Osteoblast (primary cell): ENCODE measurements at places on chromosomes 12 and 14. TPM values are rescaled to one million over a fixed set of nuclear protein-coding genes. Genes with fewer than 3 reads are reported as not detected.

- H3K27me3 ChIP-seq = no peaks in the 10 kb centered on the region
- H3K27ac ChIP-seq = no peak overlapping the region
- H3K4me1 ChIP-seq = peaks cover 2% of the 10 kb centered on the region
- no peak overlapping the region for H3K4me3 ChIP-seq
- H3K36me3 ChIP-seq = no peaks in the 10 kb centered on the region
Observed at GRCh38 chr12:106229036-106229591, 18.7 kb downstream of the CKAP4 start.

DNA sequence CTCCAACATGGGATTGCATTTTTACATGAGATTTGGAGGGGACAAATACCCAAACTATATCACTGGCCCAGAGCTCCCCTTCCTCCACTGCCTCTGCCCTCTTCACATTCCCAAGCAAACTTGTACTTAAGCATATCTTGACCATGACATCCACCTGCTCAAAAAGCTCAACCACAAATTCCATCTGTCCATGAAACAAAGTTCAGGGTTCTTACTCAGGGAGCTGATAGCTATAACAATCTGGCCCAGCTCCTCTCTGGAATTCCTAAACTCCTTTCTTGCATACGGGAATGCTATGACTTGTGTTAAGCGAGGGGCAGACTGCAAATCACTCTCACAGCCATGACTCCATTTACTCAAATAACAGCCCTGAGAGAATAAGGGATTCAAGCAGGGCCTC, 152.1 kb downstream of the GALC start:
- H3K27ac ChIP-seq = no peak overlapping the region
- no peak overlapping the region for H3K4me3 ChIP-seq
- no peaks in the 10 kb centered on the region for H3K4me1 ChIP-seq
- no peaks in the 10 kb centered on the region for H3K27me3 ChIP-seq

The KIF5A gene
- total RNA-seq = 0.29 and 0.36 TPM in 2 replicates

DNA sequence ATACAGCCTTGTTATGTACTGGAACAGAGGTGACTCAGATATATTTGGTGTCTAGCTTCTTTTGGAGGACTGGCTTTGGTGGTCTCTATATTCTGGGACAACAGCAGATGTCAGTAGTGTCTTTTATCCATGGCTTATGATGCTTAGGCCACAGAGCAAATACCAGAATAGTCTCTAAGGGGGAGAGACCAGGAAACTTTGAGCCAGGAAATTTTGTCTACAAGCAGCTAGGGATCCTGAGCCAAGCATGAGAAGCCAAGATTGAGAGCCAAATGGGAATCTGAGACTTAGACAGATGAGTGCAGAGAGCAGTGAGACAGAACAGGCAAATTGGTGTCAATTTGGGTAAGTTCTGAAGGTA, 28.4 kb upstream of the PTPRR start:
- H3K27ac ChIP-seq = no peak overlapping the region
- no peaks in the 10 kb centered on the region for H3K36me3 ChIP-seq
- no peak overlapping the region for H3K4me3 ChIP-seq

The KLC1 gene
- 198 and 205 TPM in 2 replicates for total RNA-seq

The TFCP2 gene
- 7.6 and 8.3 TPM in 2 replicates for total RNA-seq

DNA sequence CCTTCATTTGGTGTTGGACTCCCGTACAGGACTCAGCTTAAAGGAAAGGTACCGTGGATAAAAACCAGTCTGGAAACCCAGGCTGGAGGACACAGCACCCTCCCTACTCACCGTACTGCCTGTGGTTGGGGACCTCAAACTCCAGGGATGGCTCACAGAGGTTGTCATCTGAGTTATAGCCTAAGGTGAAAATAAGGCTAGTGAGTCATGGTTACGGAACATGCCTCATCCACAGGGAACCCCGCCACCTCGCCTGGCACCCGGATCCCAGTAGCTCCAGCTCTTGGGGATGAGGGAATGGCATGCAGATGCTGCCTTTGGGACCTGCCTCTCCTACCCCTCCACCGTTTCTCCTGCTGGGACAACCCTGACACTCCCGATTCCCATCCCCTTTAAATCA, 36.8 kb upstream of the GPR68 start:
- H3K4me3 ChIP-seq = no peak overlapping the region
- no peak overlapping the region for H3K27ac ChIP-seq
- H3K27me3 ChIP-seq = no peaks in the 10 kb centered on the region
- DNase-seq = peak; percentile 69
- no peaks in the 10 kb centered on the region for H3K36me3 ChIP-seq

The NXPH4 gene
- 0.88 and 1.1 TPM in 2 replicates for total RNA-seq

The PLD4 gene
- not detected in 2 replicates for total RNA-seq

The WIF1 gene
- under 0.01 TPM in 1 of 2 replicates, not detected in the other for total RNA-seq

DNA sequence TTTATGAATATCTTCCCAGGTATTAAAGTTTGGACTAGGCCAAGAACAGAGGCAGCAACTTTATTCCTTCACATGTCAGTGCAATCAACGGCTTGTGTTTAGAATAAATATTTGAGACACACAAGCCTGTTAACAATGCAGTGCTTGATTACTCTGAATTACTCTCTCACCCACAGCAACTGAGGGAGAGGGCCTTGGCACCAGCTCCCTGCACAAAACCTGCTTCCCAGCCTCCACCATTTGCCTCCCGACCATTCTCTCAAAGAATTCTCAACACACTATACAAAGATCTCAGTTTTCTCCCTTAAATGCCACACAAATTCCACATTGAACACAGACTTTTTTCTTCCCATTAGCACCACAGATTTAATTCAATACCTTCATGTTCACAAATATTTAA, 77.0 kb downstream of the STON2 start:
- no peaks in the 10 kb centered on the region for H3K36me3 ChIP-seq
- no peak overlapping the region for H3K4me3 ChIP-seq
- no peak overlapping the region for H3K27ac ChIP-seq
- no peaks in the 10 kb centered on the region for H3K27me3 ChIP-seq

GRCh38 chr12:74482115-74482514, 55.5 kb upstream of the ATXN7L3B start:
- H3K4me1 ChIP-seq = no peaks in the 10 kb centered on the region
- no peak for DNase-seq
- H3K27me3 ChIP-seq = no peaks in the 10 kb centered on the region
- H3K36me3 ChIP-seq = no peaks in the 10 kb centered on the region
- no peak overlapping the region for H3K27ac ChIP-seq
- H3K4me3 ChIP-seq = no peak overlapping the region

The OR4K14 gene
- not detected in 2 replicates for total RNA-seq

DNA sequence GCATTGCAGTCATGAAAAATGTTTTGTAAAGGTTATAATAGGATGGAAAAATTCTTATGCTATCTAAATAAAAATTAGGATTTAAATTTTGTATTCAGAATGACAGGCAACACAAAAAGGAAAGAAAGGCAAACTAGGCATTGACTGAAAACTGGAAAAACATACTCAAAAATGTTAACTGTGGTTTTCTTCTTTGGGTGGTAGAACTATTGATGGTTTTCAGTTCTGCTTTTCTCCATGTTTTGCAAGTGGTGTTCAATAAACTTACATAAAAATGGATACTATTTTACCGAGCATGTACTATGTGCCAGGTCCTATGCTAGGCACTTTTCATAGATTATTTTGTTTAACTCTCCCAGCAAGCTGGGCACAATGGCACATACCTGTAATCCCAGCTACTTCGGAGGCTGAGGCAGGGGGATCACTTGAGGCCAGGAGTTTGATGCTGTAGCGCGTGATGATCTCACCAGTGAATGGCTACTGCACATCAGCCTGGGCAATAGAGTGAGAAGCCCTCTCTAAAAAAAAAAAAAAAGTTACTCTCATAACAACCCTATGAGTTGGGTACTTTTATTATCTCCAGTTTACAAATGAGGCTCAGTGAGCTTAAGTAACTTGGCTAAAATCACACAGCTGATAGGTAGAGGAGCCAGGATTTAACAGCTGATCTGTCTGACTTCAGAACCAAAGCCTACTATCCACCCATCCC, 26.3 kb upstream of the TCP11L2 start:
- DNase-seq = no peak
- no peaks in the 10 kb centered on the region for H3K4me1 ChIP-seq
- no peak overlapping the region for H3K27ac ChIP-seq
- no peaks in the 10 kb centered on the region for H3K36me3 ChIP-seq

The MIPOL1 gene
- total RNA-seq = 9.0 and 9.7 TPM in 2 replicates

The CTSG gene
- not detected in 2 replicates for total RNA-seq

DNA sequence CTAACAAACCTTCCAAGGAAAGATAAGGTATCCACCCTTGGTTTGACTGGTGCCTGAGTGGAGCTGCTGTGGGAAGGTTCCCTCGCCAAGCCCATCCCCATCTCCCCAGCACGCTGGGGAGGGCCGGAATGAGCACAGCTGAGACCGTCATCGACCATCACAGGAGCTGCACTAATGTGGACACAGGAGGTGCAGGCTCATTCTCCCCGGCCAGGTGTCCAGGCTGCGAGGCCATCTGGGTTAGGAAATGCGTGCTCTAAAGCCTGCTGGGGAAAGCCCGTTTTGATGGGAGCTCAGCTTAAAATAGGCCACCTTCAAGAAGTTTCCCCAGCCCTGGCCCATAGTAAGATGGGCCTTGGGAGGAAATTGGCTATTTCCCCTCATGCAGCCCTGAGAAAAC, 35.2 kb upstream of the FOXN3 start:
- DNase-seq = no peak
- no peaks in the 10 kb centered on the region for H3K4me1 ChIP-seq
- H3K27ac ChIP-seq = no peak overlapping the region
- H3K4me3 ChIP-seq = no peak overlapping the region
- H3K36me3 ChIP-seq = no peaks in the 10 kb centered on the region

DNA sequence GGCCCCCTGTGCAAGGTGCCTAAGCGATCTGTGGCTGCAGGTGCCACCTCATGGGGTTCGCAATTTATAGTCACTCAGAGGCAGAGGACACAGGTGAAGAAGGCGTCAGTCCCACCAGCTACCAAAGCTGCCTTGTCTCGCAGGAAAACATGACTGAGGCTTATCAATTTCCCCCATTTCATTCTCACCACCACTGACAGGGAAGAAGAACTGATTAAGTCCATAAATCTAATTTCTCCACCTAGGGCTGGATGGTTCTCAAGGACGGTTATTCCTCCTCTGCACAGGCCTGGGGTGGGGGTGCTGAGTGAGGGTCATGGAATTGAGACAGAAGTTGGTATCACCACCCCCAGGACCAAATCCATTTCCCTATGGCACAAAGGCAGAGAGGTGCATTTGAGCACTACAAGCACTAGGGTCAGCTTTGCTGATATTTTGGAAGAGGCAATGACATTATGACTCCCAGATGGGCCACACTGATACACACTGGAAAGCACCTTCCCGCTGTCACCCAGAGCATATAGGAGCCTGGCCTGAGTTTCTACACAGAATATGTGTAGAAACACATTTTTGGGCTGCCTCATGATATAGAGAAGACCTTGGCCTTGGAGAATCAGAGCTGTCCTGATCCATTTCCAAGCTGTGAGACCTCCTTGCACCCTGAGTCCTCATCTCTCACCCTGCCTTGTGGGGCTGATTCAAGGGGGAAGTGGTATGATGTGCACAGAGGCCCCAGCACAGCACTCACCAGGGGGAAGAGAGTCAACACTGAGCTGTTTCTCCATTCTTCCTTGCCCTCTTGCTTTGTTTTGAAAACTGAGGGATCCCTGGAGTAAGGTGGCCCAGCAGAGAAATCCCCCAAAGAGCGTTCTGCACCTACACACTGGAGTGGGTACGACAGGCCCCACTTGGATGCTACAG, 59.4 kb downstream of the PITPNM2 start:
- no peaks in the 10 kb centered on the region for H3K36me3 ChIP-seq
- H3K4me3 ChIP-seq = no peak overlapping the region
- DNase-seq = no peak
- peaks cover 23% of the 10 kb centered on the region for H3K4me1 ChIP-seq
- H3K27ac ChIP-seq = no peak overlapping the region

The IRAK3 gene
- 3.6 and 4.4 TPM in 2 replicates for total RNA-seq

DNA sequence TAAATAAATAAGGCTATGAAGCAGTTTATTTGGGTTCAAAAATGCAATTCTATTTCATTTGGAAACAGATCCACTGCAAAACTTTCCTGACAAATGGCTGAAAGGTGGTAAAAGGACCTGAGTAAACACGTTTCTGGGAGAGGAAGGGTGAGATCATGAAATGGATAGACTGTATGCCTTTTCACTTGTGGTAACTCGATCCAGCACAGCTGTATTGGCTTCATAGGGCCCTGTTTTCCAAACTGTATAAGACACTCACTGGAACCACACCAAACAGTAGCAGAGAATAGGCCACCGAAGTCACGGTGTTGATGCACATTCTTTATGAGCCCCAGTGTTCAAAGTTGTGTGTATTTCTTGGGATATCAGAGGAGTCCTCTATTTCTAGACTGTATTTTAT, 325.2 kb upstream of the DIO2 start:
- DNase-seq = no peak
- H3K27ac ChIP-seq = no peak overlapping the region
- no peaks in the 10 kb centered on the region for H3K36me3 ChIP-seq
- no peak overlapping the region for H3K4me3 ChIP-seq

The RHOJ gene
- total RNA-seq = 3.8 and 4.3 TPM in 2 replicates

GRCh38 chr14:32020882-32021281, 56.2 kb upstream of the ARHGAP5 start:
- H3K27me3 ChIP-seq = peaks cover 6% of the 10 kb centered on the region
- DNase-seq = no peak
- no peaks in the 10 kb centered on the region for H3K36me3 ChIP-seq
- H3K4me1 ChIP-seq = no peaks in the 10 kb centered on the region

- H3K4me3 ChIP-seq = no peak overlapping the region
- H3K4me1 ChIP-seq = peaks cover 33% of the 10 kb centered on the region
- no peak overlapping the region for H3K27ac ChIP-seq
- no peaks in the 10 kb centered on the region for H3K36me3 ChIP-seq
- DNase-seq = no peak
Observed at GRCh38 chr12:57886542-57886941, 40.0 kb upstream of the CTDSP2 start.

- DNase-seq = no peak
- H3K27me3 ChIP-seq = no peaks in the 10 kb centered on the region
- no peaks in the 10 kb centered on the region for H3K4me1 ChIP-seq
- no peak overlapping the region for H3K4me3 ChIP-seq
Observed at GRCh38 chr12:49403971-49404450, 36.7 kb downstream of the SPATS2 start.

DNA sequence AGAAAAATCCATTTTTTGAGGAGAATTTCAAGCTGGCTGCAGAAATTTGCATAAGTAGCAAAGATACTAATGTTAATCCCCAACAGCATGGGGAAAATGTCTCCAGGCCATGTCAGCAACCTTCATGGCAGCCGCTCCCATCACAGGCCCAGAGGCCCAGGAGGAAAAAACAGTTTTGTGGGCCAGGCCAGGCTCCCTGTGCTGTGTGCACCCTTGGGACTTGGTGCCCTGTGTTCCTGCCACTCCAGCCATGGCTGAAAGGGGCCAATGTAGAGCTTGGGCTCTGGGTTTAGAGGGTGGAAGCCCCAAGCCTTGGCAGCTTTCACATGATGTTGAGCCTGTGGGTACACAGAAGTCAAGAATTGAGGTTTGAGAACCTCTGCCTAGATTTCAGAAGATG, 76.3 kb downstream of the MGAT4C start:
- no peak overlapping the region for H3K27ac ChIP-seq
- H3K4me3 ChIP-seq = no peak overlapping the region
- H3K4me1 ChIP-seq = no peaks in the 10 kb centered on the region
- no peaks in the 10 kb centered on the region for H3K36me3 ChIP-seq

- H3K4me1 ChIP-seq = peaks cover 14% of the 10 kb centered on the region
- H3K4me3 ChIP-seq = no peak overlapping the region
- H3K27me3 ChIP-seq = no peaks in the 10 kb centered on the region
- peaks cover 4% of the 10 kb centered on the region for H3K36me3 ChIP-seq
Observed at GRCh38 chr14:68840454-68840853, 47.6 kb upstream of the ZFP36L1 start.
